Urinary bladder (tissue), 4 donors: ENCODE measurements at places on chromosomes 13 and 19. TPM values are rescaled to one million over a fixed set of nuclear protein-coding genes. Genes with fewer than 3 reads are reported as not detected.

DNA sequence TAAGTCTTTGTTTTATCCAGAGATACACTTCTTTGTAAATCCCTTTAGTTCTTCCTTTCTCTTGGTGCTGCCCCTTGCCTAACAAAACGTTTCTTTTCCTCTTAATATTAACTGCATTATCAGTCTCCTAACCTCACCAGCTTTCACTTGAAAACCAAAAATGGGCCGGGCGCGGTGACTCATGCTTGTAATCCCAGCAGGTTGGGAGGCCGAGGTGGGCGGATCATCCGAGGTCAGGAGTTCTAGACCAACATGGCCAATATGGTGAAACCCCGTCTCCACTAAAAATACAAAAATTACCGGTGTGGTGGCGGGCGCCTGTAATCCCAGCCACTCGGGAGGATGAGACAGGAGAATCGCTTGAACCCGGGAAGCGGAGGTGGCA is 329.8 kb upstream of the MIR17HG start:
- no peak for DNase-seq

- DNase-seq: no peak
Observed at GRCh38 chr13:73985783-73986182, 148.4 kb downstream of the KLF12 start.

PROZ gene
- not detected for total RNA-seq

ZNF566 gene
- 39.4 TPM for total RNA-seq

ZNF534 gene
- total RNA-seq: 0.74 TPM
